AML-193 (cell line): ENCODE measurements at places on chromosomes 5 and 9.

- no peak for DNase-seq
These were observed 75.7 kb downstream of the PIP5K1B start for GRCh38 chr9:68780720-68781119.

GRCh38 chr9:22449719-22450118 is 3.1 kb downstream of the DMRTA1 start:
- no peak for DNase-seq

GRCh38 chr5:180100621-180101450 is 29.3 kb upstream of the RNF130 start:
- DNase-seq = no peak

- no peak for DNase-seq
These were observed 50.0 kb downstream of the PIP5K1B start for GRCh38 chr9:68755051-68755450.

GRCh38 chr5:32272746-32273145 is 40.0 kb downstream of the MTMR12 start:
- no peak for DNase-seq

GRCh38 chr5:103410172-103410571 is 151.6 kb downstream of the MACIR start:
- no peak for DNase-seq

- no peak for DNase-seq
These were observed 102.0 kb downstream of the STK32A start for GRCh38 chr5:147336876-147337275.
